Stimulated activated CD4-positive, alpha-beta T cell treated with anti-CD3 and anti-CD28 coated beads, TNF-alpha, amount 100 ng/mL, for 1 hour (primary cell): ENCODE measurements at places on chromosomes 11 and 22.

DNA sequence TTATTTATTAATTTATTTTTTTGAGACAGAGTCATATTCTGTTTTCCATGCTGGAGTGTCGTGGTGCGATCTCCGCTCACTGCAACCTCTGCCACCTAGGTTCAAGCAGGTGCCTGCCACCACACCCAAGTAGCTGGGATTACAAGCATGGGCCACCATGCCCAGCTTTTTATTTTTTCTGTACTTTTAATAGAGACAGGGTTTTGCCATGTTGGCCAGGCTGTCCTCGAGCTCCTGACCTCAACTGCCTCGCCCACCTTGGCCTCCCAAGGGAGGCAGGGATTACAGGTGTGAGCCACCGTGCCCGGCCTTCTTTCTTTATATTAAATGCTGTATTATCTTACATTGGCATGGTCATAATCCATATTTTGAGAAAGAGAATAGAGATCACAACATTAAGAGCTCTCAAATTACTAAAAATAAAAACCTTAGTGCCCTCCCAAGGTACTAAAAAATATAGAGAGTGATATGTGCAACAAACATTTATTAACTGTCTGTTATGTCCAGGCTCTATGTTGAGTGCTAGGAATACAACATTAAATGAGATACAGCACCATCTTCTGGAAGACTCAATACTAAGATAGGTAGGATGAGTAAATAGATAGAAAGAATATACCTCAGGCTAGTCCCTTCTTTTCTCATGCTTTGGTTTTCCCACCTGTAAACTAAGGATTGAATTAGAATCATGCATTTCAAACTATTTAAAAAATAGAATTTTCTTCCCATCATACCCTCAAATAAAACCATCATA lies 84.1 kb downstream of the BBOX1 start:
- no peak for DNase-seq

- DNase-seq: no peak
Measured at GRCh38 chr22:35308480-35309021, 8.9 kb downstream of the TOM1 start.

DNA sequence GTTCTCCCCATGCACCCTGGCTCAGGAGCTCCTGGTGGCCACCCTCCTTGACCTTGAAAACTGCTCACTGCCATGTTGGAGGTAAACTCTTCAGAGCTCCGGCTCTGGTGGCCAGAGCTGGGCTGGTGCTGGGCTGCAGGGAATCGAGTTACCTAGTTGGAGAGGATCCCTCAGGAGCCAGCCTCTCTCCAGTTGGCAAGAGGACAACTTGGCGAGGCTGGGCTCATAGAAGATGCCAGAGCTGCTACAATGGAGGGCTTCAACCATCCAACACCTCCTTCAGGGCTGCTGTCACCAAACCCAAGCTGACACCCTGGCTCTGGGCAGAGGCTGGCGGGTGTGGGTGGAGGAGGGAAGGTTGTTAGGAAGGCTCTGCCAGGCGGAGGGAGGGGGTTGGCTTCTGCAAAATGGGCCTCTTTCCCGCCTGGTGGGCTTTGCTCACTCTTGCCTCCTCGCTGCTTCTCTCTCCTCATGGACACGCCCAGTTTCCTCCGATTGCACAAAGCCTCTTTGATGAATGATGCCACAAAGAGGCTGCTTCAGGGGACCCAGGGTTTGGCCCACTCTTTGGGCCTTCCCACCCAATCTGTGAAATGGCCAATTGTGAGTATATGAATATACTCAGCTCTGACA lies 53.1 kb downstream of the THAP12 start:
- DNase-seq: no peak

DNA sequence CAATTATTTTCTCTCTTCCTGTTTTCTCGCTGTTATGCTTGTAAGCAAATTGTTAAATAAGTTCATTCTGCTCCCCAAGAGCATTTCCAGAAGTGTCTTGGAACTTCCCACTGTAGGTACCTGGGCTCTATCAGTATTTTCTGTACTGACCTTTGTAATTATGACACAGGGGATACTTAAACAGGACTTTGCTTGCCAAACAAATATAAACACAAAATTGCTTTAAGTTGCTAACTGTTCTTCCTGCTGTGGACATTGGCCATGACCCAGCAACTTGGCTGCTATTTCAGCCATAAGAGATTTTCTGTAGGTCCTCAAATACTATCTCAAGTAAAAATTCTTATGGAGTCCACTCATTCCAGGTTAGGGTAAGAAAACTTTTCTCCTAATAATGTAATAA lies 30.1 kb downstream of the SYT9 start:
- DNase-seq: no peak

DNA sequence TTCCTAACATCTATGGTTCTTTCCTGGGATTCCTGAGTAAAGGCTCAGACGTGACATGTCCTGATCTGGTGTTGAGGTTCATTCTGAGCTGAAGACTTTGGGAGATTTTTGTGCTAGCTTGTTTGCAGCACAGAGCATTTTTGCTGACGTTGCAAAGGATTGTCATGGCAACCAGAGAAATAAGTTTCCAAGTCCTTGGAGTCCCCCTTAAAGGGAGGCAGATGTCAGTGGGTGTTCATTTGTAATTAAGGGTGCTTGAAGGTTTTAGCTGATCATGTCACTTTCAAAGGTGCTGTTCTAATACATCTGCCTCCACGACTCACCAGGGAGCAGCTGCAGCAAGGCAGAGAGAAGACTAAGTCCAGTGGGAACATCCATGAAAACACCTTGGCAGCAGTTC lies 5.4 kb upstream of the SYN3 start:
- DNase-seq: no peak

- no peak for DNase-seq
Measured at GRCh38 chr11:108766596-108767173, 101.8 kb downstream of the DDX10 start.

GRCh38 chr22:37126383-37126782 lies 16.9 kb upstream of the TMPRSS6 start:
- DNase-seq: no peak

DNA sequence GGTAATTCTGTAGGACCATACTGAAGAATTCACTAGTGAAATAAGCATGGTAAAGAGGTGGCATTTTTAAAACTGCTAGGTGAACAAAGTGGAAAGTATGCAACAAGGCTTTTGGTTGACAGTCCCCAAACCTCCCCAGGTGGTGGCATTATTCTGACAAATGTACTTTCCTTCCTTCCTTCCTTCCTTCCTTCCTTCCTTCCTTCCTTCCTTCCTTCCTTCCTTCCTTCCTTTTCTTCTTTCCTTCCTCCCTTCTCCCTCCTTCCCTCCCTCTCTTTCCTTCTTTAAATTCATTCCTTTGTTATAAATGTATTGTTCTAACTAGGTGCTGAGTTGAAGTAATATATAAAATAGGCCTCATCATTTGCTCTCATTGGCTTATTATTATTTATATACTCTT lies 284.7 kb upstream of the ANO5 start:
- no peak for DNase-seq

DNA sequence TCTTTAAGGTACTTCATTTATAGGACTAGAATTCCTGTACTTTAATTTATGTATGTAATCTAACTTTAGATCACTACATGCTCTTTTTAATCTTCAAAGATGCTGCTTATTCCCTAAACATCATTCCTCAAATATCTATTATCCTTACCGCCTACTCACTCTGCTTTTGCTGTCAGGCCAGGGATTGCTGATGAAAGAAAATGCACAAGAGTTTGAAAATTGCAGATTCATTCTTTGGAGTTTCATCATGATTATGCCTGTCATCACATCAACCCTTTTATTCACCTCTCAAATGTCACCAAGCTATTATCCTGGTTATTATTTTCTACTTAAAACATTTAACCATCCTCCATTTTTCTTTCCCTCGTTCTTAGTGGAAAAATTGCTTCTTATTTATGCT lies 802.7 kb downstream of the METTL15 start:
- no peak for DNase-seq

- DNase-seq: no peak
Measured at GRCh38 chr11:105910095-105910715, 111.8 kb downstream of the MSANTD4 start.

DNA sequence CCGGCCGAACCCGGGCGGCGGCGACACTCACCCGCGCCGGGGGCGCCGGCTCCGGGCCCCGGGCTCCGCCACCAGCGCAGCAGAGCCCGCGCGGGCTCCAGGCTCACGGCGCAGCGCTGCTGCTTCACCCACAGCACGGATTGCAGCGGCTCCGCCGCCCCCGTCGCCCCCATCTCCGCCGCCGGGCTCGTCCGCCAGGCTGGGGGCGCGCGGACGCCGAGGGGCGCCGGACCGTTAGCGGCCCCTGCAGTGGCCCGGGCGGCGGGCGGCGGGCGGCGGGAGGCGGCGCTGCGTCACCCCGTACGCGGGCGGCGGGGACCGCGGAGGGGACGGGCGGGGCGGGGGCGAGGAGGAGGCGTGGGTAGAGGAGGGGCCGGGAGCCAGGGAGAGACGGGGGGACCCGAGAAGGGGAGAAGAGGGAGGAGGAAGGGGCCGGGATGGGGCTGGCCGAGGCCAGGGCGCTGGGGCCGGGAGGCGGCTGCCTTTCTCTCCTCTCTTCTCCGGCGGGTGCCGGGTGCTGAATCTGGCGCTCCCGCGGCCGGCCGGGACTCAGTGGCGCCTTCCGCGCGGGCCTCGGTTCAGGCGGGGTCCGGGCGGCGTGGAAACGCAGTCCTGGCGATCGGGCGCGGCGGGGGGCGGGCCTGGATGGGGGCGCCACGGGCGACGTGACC lies at the start of gene CERK:
Gene CERK, minus strand, starts transcription at position 277 of the 671 bp plus-strand sequence. Its CDS starts 104 bp downstream, at position 173.
- no peak for DNase-seq

DNA sequence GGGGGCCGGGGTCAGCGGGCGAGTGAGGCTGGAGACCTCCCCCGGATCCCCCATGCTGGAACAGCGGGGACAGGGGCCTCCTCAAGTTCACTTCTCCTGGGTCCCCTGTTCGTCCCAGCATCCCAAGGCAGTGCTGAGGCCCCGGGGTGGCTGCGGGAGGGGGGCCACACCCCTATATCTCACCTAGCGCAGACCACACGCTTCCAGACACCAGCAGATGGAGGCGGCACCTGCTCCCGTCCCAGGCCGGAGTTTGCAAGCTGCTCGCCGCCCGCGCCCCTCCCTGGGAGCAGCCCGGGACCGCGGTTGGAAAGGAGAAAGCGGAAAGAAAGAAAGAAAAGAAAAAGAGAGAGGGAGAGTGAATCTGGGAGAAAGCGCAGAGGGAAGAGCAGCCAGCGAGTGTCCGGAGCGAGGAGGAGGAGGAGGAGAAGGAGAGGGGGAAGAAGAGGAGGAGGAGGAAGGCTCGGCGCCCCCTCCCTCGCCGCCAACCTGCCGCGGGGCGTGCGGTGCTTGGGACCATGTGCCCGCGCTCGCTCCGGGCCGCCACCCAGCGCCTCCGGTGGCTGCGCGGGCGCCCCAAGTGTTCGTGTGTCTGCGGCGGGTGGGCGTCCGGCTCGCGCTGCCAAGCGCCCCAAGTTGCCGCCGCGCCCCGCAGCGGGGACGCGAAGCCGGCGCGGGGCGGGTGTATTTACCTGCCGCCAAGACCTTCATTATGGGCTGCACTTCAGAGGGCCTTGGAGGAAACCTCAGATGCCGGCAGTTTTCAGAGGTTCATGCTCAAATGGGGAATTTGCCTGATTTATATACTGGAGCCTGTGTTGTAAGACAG lies at the start of gene LIF:
Gene LIF, minus strand, starts transcription at position 775 of the 829 bp plus-strand sequence. Its CDS starts 64 bp downstream, at position 711.
- DNase-seq: no peak

GRCh38 chr11:102111011-102111786 lies 952 bp downstream of the YAP1 start:
- DNase-seq: no peak

- DNase-seq: no peak
Measured at GRCh38 chr22:39624501-39624821, 53.9 kb downstream of the CACNA1I start.

GRCh38 chr11:123577081-123577598 lies 77.3 kb downstream of the SCN3B start:
- peak; percentile 63 for DNase-seq

GRCh38 chr22:48957987-48958321 lies 869.7 kb downstream of the BRD1 start:
- no peak for DNase-seq

DNA sequence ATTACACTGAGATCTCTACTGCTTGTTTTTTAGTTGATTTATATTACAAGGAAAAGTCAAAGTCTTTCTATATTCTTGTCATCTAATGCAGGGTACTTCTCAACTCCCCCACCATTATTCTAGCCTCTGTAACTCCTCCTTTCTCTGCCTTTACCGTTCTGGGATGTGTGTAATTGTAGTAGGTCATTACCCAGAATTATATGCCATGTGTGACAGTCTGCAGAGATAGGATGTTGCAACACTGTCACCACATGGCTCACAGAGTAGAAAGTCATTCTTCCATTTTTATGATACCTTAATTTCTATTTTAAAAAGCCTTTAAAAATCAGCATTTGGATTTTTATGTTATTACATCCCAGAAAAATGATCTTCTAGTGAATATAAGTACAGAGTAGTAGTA lies 32.7 kb downstream of the ZNF143 start:
- DNase-seq: no peak

GRCh38 chr11:34044664-34045485 lies 6.7 kb upstream of the CAPRIN1 start:
- DNase-seq: no peak

- no peak for DNase-seq
Measured at GRCh38 chr22:30309951-30310741, 16.6 kb downstream of the TBC1D10A start.
